ENCODE measurements at places on chromosomes 5 and 9. TPM values are rescaled to one million over a fixed set of nuclear protein-coding genes. Genes with fewer than 3 reads are reported as not detected.

- DNase-seq = no peak
Observed at GRCh38 chr5:135951807-135952206, 3.0 kb downstream of the LECT2 start.

GRCh38 chr9:93978551-93978950 is 23.4 kb upstream of the BARX1 start:
- DNase-seq = no peak

DNA sequence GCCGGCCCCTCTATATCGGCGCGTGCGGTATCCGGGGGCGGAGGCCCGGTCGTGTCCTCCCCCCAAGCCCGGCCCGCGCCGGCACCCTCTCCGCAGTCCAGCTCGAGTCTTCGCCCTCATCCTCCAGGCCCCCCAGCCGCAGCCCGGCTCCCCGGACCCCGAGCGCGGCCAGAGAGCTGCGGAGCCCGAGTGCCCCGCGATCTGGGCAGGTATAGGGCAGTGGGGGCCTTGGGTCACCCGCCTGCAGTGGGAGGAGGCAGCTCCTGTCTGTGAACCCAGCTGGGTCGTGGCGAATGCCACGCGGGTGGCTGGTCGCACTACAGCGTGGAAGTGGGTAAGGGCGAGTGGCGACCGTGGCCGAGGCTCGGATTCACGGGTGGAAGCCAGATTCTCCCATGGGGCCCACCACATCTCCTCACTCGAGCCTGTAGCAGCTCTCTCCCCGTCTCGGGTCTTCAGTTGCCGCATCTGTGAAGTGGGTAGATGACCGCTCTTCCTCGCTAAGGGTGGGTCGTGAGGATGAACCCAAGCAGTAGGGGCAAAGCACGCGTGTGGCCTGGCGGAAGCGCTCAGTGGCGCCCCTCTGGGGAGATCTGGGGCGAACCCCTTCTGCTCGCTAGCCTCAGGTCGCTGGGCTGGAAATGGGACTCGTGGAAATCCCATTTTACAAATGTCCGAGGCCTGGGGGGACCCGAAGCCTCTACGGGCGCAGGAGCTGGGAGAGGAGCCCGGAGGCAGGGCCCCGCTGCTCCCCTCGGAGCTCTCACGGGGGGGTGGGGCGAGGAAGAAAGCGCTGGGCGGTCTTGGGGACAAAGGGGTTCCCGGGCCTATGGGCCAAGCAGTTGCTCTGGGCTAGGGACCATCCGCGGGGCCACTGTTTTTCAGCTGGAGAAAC is 1.9 kb downstream of the NR5A1 start:
- DNase-seq = no peak

DNA sequence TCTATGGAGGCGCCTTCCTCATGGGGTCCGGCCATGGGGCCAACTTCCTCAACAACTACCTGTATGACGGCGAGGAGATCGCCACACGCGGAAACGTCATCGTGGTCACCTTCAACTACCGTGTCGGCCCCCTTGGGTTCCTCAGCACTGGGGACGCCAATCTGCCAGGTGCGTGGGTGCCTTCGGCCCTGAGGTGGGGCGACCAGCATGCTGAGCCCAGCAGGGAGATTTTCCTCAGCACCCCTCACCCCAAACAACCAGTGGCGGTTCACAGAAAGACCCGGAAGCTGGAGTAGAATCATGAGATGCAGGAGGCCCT is 3.2 kb downstream of the CEL start:
- DNase-seq = no peak

C8G gene
- total RNA-seq = 1.7 TPM

DNA sequence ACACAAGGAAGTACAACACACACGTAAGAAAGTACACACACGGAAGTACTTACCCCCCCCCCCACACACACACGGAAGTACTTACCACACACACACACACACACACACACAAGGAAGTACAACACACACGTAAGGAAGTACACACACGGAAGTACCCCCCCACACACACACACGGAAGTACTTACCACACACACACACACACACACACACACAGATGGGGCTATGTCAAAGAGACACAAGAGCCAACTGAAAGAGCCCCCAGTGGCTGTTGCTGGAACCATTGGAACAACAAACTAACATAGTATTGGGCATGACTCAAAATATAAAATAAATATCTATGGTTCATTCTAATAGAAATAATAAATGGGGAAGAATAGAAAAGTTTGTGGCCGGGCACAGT is 4.9 kb upstream of the MAPK9 start:
- DNase-seq = no peak

PCDHA12 gene
- total RNA-seq = not detected

- peak; percentile 65 for DNase-seq
Observed at GRCh38 chr9:136543830-136544547, 1.9 kb downstream of the NOTCH1 start.

DNA sequence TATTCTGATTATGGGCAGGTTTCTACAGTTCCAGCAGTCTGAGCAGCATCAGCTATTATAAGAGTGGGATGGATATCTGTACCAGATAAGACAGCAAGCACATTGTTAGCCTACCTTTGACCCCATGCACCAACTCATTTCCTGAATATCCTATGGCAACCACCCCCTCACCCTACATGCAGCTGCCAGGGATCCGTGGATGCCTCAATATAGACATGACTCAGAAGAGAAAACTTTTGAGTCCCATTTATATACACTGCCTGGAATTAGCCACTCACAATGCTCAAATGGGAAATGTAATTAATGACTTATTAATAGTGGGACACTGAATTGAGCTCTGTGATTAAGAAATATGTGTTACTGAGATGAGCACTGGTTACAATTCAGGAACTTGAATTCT is 124.4 kb downstream of the SSBP2 start:
- DNase-seq = no peak

DNA sequence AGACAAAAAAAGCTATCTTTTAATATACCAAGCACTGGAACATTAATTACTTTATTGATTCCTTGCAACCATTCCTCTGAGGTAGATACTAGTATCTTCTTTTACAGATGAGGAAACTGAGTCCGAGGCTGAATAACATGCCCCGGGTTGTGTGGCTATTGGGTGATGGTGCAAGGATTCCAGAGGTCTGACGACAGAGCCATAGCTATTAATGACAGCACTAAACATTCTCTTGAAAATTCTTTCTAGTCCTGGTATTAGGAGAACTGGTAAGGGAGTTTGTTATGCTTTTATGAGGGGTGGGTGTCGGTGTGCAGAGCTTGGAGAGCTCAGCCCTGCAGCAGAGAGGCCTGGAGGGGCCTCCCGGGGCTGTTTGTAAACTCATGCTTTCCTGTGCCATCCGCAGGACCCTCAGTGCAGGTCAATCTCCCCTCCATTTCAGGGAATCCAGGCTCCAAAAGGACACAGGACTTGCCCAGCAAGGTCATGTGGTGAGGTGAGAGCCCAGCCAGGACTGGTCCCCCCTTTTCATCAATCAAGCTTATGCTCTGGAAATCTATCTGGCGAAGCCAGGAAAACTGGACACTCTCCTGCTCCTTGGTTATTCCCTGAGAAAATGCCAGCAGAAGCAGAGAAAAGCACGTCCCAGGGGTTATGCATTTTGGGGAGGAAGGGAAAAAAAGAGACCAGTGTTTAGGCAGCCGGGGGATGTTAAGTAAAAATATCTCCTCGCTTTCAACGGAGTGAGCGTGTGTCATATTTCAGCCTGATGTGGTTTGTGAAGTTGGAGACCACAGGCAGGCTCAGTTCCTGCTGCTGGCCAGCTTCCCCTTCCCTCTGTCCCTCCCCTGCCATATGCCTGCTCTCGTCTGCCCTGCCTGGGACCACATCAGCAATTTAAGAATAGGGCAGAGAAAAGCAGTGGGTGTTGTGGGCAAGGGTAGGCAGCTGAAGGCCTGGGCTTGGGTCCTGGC is 3.7 kb downstream of the GSN start:
- DNase-seq = no peak

- peak; percentile 73 for DNase-seq
Observed at GRCh38 chr5:145743396-145744061, 91.6 kb downstream of the PRELID2 start.

- DNase-seq = no peak
Observed at GRCh38 chr9:104094534-104095015, 466 bp downstream of the SMC2 start.

DNA sequence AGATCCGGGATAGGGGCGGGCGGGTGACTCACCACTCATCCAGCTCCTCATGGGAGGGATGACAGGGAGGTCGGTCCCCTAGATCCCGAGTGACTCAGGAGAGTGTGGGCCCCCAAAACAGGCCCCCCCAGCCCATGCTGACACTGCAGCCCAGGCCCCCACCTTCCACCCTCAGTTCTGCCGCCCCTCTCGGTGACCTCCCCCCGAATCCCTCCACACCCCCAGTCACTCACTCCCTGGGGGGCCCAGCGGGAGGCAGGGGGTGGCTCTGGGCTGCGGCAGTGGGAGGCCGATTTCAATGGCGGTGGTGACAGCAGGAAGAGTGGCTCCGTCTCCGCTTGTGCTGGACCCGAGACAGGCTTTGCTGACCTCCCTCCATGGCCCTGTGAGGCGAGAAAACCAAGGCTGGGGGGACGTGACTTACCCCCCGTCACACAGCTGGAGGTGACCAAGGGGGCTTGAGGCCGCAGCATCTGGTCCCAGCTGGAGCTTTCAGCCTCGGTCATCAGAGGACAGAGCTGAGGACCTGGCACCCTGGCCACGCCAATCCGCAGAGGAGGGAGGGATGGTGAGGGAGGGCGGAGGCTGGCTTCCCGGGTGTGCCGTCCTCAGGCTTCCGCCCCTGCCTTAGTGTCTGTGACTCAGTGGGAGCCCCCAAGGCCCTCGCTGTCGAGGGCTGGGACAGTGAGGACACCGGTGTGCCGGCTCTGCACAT is 9.0 kb downstream of the GPSM1 start:
- DNase-seq = no peak

FOXD4 gene
- total RNA-seq = not detected

PTPN3 gene
- total RNA-seq = 3.6 TPM

DNA sequence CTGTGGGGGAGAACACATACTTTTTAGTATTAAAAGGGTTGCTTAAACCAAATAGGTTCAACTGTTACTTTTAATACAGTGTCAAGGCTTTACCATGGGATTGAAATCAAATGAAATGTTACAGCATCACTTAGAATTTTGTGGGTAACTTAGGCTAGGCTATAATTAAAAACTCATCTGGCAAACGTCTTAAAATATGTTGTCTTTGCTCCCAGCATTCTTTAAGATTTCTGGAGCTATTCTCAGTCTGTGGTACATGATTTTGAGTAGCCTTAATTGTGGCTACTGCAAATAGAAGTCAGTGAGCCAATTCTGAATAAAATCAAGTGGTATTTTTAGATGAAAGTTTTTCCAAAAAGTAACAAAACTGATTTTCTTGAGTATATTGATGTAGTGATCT is 30.7 kb downstream of the UHRF2 start:
- DNase-seq = no peak

- DNase-seq = no peak
Observed at GRCh38 chr9:108316630-108317029, 539.2 kb downstream of the ACTL7B start.

ADAMTSL1 gene
- total RNA-seq = not detected

DNA sequence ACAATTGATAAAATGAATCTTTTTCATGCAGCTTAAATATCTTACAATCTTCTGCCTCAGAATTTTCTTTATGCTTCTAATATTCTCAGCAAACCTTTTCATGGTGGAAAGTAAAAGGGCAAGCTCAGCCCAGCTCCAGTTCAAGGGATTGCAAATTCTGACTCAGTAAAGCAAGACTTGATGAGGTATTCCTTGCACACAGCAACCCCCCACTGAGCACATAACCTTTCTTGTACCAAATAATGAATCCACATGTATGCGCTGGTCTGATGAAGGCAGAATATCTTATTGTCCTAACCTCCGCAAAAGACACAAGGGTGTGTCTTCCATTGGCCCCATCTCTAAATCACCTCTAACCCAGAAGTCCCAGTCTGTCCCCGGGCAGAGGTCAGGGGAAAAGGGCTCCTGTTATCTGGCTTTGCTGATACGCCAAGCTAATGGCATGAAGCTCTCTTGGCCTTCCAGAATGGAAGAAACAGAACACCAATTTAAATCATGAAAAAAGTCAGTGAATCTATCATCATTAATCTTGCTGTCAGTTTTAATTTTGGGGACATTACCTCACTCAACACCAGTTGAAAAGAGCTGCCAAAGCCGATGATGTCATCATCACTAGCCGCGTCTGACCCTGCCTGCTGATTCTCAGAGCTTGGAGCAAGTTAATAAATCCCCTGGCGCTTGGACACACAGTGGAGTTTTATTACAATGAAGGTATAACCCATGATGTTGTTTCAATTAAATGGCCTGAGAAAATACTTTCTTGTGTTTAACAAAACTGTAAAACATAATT is 592.5 kb upstream of the CLINT1 start:
- no peak for DNase-seq

DNA sequence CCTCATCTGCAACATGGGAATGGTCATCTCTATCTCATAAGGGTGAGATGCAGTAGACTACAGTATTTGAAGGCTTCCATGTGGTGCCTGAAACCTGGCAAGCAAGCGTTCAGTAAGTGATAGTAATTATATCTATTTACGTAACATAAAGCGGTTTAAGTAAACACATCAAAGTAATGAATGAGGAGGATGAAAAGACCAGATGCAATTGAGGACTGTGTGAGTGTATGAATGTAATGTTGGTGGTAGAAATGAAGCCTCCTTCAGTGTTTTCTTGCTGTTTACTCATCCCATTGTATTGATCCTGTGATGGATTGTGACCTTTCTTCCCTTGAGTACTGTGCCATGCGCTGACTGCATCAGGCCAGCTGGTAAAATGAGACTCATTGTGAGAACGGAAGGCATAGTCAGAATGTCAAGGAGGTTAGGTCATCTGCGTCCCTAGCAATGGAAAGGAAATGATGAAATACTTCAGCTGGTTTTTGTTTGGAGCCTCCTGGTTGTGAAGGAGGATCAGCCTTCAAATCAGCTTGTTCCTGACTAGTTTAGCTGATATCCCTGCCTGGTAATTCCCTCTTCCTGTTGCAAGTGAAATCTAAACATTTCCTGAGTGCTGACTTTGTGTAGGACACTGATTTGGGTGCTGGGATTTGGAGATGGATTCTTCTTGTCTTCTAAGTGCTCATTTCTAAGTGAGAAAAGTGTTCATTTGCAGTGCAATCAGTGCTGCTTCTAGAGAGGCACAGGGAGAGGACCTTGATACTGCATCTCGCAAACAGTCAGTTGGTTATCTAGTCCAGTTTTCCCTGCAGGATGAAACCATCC is 35.6 kb downstream of the TNFSF8 start:
- peak; percentile 83 for DNase-seq

LMX1B gene
- not detected for total RNA-seq

RANBP3L gene
- not detected for total RNA-seq

CA9 gene
- 0.82 TPM for total RNA-seq

IFNA2 gene
- not detected for total RNA-seq

NR5A1 gene
- not detected for total RNA-seq

- DNase-seq = no peak
Observed at GRCh38 chr5:33806738-33807442, 84.9 kb downstream of the ADAMTS12 start.

- DNase-seq = no peak
Observed at GRCh38 chr5:93364378-93364777, 216.6 kb downstream of the NR2F1-AS1 start.

DNA sequence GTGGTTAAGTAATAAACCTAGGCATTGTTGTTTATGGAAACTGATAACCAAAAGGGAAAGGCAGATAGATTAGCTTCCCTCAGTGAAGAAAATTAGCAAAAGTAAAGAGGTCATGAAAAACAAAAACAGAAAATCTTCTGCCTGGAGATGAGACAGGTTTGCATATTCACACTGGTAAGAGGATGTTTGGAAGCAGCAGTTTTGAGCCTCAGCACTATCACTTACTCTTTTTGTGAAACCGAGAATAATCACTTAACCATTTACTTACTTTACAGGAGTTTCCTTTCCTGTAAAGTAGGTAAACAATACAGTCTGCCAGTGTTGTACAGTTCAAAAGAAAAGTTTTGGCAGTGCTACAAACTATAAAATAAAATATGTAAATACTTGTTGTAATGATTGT is 35.5 kb upstream of the EMB start:
- no peak for DNase-seq

PHF24 gene
- total RNA-seq = 0.57 TPM

Data from activated CD4-positive, alpha-beta T cell treated with anti-CD3 and anti-CD28 coated beads, Interleukin-2, amount 10 ng/mL, durations not matched to agents 24 days and 14 days (primary cell).